Stimulated activated CD8-positive, alpha-beta memory T cell treated with anti-CD3 and anti-CD28 coated beads, Interleukin-4, amount 100 ng/mL, for 1 hour (primary cell): ENCODE measurements at places on chromosomes 6 and 20.

GRCh38 chr20:11067359-11067758 is 393.6 kb upstream of the JAG1 start:
- DNase-seq: no peak

- DNase-seq: no peak
Observed at GRCh38 chr20:62225820-62226635, 6.0 kb upstream of the HRH3 start.

DNA sequence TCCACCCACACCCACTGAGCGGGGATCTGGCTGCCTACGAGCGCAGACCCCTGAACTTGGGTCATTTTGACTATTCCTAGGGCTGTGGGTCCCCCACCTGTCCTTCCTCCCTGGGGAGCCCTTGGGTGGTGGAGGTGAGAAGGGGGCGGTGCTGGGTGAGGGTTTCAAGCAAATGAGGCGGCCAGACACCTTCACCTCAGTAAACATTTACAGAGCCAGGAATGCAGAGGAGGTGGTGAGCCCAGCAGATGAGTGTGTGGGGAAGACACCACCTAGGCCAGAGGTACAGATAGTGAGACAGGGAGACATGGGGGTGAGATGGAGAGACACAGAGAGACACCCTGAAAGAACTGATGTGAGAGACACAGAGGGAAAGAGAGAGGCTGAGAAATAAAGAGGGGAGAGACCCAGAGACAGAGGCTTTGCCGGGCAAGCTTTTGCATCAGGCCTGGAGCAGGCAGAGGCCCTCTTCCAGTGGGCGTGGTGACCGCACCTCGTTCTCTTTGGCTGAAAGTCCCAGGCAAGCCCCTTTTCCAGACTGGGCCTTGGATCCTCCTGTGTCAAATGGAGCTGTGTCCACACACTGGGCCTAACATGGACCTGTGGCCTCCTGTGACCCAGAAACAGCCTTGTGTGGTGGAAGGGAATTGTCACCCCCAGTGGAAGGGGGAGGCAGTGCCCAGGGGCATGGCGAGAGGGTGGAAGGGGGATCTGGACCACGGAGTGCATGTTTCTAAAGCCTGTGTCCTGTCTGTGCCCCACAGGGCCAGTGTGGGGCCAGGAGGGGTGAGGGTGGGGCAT is 29.7 kb downstream of the CEBPB start:
- no peak for DNase-seq

- no peak for DNase-seq
Observed at GRCh38 chr6:168149015-168149414, 70.0 kb upstream of the FRMD1 start.

DNA sequence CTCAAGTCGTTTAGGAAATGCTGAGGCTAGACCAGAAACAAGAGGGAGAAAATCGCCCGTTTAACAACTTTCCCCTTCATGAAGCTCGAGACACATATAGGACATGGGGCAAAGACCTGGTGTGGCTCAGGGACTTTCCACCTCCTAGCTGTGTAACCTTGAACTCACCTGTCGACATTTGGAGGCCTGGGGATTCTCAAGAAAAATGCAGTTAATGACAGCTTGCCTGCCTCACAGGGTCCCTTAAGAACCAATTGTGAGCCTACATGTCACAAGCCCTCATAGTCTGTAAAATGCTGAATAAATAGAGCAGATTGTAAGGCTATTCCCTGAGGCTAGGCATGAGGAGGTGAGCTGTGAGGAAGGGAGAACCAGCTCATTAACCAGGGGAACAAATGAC is 35.1 kb downstream of the MGME1 start:
- DNase-seq: no peak

DNA sequence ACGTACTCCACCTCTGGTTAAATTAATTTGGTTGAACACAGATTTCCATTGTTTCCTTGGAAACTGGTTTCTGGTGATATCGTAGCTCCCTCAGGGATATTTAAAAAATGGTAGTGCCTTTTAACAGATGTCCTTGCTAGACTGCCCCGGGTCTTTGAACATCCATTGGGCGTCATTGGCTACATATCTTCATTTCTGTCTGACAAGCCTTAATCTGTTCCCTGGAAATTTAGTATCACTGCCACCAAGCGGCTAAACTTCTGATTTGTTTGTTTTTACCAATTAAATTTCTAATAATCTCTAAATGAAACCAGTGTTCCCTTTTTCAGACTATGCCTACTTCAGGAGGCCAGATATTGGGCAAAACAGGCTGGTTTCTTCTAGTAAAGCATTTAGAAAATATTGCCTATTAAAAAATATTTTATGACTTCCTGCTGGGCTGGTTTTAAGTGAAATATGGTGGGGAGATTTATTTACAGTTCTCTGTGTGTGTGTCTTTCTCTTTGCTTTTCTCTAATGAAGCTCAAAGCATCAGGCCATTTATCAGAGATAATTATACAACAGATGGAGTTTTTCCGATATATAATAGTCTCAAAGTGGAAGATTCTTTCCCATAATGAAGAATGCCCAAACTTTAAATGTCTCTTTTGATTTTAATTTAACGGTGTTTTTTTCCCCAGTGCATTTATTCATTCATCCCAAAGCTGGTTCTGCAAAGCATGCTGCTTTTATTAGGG is 249.5 kb downstream of the ZFAND3 start:
- no peak for DNase-seq

DNA sequence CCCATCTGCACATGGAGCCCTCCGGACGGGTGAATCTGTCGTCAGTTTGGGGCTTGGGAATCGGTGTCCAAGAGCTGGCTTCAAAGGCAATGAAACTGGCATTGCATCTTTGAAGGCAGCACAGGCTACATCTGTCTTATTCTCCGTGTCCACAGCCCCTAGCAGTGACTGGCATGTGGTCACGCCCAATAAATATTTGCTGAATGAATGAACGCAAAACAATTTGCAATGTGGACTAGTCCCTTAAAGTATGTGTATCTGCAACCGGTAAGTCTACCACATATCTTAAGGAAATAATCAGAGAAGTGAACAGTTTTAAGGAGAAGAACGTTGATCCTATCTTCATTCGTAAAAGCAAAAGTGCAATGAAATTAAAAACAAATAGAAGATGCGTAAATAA is 8.0 kb upstream of the PMEPA1 start:
- no peak for DNase-seq

DNA sequence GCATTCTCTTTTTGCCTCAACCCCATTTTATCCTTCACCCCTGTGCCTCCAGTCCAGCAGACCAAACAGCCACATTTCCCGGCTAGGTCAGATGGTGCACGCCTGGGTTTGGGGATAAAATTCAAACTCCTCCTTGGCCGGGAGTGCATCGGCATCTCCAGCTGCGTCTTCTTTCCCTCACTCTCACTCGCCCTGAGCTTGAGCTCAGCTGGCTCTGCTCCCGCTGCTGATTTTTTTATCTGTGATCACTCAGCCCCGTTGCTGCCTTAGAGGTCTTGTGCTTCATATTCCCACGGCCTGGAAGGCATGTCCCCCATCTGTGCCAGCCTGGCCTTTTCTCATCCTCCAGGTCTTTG is 6.8 kb upstream of the EZR start:
- no peak for DNase-seq

GRCh38 chr20:52127309-52127708 is 64.3 kb downstream of the ZFP64 start:
- DNase-seq: no peak

DNA sequence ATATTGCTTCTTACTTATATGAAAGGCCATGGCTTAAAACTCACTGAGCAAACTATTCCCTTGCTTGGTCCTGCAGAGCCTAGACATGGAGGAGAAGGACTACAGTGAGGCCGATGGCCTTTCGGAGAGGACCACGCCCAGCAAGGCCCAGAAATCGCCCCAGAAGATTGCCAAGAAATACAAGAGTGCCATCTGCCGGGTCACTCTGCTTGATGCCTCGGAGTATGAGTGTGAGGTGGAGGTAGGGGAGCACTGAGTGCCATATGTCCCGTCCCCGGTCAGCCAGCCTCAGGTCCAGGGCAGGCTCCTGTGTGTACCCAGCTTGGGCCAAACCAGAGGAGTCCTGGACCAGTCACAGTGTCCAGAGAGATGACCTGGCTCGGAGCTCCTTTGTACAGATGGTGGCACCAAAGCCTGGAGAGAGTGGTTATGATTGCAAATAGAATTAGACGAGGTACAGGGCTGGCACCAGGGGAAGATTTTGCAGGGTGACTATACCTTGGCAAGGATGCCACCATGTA is 21.0 kb downstream of the EPB41L1 start:
- DNase-seq: no peak

DNA sequence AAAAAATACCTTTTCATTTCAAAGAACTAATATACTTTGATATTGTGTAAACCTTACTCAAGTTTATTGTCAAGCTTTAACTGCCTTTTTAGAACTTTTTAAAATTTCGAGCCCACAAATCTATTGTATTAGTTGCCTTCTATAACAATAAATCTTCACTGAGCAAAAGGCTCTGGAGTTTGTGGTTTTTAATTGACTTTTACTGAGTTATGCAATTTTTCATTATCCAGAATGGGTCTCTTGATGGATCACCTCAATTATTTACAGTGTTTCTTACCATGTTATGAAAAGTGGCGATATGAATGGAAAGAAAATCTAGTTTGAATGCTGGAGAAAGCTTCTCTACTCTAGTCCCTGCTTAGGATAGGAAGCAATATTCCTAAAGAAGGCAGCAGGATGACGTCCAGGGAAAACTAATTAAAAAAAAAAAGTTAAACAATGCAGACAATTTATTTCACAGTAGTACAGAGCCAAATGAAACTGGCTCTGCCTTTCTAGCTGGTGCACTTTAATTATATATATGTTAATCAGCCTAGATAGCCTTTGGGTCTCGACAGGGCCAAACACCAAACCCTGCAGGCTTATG is 5.0 kb downstream of the ID4 start:
- DNase-seq: no peak

DNA sequence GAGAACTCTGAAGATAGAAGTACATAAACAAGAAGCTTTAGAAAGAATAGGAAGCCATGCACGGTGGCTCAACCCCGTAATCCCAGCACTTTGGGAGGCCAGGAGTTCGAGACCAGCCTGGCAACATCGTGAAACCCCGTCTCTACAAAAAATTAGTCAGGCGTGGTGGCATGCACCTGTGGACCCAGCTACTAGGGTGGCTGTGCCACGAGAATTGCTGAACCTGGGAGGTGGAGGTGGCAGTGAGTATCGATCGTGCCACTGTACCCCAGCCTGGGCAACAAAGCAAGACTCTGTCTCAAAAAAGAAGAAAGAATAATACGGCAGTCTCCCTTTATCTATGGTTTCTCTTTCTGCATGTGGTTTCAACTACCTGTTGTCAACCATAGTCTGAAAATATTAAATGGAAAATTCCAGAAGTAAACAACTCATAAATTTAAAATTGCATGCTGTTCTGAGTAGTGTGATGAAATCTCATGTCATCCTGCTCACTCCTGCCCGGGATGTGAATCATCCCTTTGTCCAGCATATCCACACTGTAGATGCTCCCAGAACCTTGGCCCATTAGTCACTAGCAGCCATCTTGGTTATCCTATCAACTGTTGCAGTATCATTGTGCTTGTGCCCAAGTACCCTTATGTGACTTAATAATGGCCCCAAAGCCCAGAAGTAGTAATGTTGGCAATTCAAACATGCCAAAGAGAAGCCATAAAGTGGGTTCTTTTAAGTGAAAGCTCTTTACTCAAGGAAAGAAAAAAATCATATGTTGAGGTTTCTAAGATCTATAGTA is 22.1 kb downstream of the DEK start:
- no peak for DNase-seq

GRCh38 chr6:7262746-7263518 is 50.1 kb downstream of the SSR1 start:
- DNase-seq: no peak

- DNase-seq: no peak
Observed at GRCh38 chr6:52454556-52454955, 34.4 kb downstream of the EFHC1 start.

DNA sequence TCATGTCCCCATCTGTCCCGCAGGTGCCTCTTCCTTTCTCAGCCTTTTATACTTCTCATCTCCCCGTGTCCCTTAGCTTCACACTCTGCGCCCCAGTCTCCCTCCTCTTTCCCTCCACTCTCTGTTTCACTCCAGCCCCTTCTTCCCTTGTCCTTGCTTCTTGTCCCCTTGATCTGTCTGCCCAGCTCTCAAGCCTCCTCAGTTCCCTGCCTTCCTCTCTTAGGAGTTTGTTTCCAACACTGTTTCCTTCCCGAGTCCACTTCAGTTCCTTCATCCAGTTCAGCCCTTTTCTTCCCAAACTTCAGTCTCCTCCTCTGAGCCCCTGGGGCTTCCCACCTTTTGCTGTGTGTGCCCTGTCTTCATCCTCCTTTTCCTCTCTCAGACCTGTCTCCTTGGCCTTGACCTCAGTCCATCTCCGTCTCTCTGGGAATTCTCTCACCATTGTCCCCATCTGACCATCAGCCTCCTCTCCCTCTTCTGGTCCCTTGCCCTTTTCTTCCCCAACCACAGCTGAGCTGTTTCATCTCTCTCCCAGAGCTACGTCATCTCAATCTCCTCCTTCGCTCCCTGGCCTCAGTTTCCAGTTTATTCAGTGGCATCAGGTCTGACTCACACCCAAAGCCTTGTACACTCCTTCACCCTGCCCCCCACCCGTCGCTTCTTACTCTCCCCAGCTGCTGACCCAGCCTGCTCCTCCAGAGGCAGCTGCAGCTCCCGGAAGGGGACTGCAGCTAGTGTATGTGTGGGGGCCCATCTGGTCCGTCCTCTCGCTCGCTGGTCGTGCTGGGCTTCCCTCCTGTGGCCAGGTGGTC is 2.7 kb upstream of the DDR1 start:
- DNase-seq: no peak

DNA sequence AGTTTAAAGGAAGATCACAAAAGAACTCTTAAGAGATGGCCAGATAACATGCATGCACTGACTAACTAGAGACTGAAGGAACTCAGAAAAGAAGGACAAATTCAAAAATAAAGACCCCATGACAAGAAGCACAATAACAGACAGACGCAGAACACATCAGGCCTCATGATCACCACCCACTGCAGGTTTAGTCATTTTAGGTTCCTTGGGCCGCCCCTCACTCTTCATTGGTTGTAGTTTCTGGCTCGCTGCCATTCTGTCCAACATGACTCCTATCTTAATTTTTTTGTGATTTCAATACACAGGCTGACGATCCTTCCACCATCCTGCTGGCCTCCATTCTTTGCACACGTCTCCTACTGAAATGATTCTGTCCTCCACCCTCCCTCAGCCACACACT is 21.6 kb downstream of the STX7 start:
- no peak for DNase-seq

DNA sequence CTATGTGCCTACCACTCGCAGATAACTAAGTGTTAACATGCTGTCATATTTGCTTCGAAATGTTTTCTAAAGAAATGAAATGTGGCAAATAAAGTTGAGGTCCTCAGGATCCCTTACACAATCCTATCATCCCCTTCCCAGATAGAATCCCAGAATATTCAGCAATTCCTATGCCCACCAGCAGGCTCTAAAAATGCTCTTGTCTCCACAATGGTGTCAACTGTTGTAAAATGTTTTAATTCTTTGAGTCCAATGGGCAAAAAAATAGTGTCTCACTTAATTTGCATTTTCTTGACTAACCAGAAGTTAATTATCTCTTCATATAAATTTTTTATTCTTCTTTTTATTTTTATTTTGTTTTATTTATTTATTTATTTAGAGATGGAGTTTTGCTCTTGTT is 103.9 kb upstream of the MAP7 start:
- DNase-seq: no peak
